ENCODE measurements at places on chromosomes 3 and 15.

GRCh38 chr3:156417559-156418132 lies 137.3 kb downstream of the SSR3 start:
- no peak for DNase-seq

GRCh38 chr3:50632450-50632849 lies 15.5 kb downstream of the MAPKAPK3 start:
- DNase-seq, result no peak

GRCh38 chr3:197846491-197846890 lies 55.4 kb downstream of the LRCH3 start:
- DNase-seq, result no peak

DNA sequence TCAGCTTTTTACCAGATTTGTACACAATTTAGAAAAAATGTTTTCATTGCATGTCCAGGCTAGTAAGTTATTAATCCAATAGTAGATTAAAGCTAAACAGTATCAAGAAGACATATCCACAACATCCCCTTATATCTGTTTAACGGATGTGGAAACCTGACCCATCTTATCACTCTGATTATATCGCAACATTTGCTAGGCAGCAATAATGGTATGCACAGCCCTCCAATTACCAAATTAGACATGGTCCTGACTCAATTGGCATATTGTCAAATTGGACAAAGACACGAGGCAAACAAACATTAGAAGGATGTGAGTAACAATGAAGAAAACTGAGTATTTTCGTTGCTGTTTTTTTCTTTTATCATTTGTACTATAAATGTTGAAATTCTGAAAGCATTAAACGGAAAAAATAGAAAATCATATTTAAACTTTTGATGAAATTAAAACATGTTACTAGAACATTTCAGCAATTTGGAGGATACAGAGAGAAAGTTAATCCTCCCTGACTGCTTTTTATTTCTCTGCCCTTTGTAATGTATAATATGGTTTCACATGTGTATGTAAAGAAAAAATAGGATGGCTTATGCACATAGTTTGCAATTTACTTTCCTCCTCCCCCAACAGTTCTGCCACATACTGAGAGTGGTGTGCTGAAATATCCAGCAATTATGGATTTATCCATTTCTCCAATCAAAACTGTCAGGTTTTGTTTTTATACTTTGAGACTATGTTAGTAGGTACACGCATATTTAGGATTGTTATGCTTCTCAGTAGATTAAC lies 633.7 kb downstream of the ZIC1 start:
- DNase-seq, result no peak

DNA sequence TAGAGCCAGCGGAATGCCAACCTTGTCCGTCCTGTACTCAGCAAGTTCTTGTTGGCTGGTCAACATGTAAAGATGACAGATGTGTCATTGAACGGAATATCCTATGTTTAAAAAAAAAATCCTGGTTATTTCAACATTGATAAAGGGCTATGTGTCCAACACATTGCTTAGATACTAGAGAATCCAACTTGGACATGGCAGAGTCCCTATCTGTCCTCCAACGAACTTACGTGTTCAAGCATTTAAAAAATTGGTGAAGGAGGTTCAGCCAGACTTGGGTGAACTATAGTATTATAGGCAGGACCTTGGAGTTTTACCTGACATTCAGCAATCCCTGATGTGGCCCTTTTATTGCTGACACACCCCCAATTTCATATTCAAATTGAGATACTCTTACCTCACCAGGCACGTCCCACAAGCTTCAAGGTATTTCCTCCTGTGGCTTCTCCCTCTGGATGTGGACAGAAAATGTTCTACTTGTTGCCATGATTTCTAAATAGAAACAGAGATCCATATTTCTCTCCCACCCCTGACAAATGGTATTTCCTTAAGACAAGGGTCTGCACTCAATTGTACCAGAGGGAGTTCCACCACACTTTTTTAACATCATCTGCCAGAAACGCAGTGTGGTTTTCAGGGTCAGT lies 207.7 kb upstream of the TPM1 start:
- no peak for DNase-seq

DNA sequence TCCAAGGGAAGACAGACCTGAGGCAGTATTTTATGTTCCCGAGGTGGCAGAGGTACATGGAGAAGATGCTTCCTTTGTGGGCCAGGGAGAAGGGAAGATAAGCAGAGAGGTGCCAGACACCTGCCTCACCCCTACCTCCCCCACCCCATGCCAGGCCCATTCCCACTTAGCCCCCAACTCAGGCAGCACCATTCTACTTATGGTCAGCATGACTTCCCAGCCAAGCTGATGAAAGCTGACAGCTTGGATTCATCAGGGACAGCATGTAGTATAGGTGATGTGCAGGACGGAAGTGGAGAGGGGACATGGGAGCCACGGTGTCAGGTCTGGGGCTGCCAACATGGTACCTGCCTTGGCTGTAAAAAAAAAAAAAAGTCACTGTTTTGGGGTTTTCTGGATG lies 57.5 kb upstream of the CSPG4 start:
- DNase-seq, result no peak

DNA sequence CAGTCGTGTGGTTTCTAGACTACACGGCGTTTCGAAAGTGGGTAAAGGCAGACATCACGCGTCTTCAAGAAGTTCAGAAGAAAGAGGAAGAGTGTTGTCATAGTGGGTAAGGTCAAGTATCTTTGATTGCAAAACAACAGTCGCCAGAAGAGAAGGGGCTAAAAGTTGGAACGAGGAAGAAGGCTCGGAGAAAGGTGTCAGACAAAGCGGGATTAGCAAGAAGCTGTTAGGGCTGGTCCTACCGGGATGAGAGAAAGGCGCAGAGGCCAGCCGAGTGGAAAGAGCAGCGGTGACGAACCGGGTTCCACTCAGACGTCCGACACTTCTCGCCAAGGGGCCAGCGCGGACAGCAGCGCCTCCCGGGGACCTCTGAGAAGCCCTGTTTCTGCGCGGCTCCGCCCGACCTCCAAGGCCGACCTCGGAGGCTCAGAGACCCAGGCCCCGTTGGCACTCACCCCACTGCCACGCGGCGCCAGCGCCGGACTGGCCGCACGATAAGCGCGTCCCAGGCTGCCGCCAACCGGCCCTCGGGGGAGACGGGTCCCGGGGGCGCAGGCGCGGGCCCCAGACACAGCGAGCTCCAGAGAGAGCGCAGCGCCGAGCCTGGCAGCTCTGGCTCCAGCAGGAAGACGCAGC lies 436 bp downstream of the ADPGK start:
- DNase-seq, result peak; percentile 67

DNA sequence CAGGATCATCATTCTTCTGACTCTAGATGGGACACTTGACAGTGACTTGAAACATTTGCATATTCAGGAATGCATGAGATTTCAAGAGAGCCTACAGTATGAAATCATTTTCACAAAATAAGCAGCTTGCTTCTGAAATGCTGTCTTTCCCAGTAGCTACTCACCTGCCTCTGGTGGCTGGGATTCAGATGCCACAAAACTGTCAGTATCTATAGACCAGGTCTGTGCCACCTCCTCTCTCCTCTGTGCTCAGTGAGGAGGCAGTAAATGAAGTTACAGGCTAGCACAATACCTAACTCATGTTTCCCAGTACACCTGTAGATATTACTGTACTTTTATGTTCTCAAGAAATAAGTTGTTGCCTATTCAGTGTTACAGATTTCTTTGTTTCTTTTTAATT lies 64.3 kb downstream of the HMG20A start:
- DNase-seq, result no peak
